NCI-H2171 treated with DMSO at 0.1 percent for 48 hours (cell line): ENCODE measurements at places on chromosomes 2 and 18.
A peak's percentile ranks its signal among the peaks of the same experiment; 100 is the strongest.

GRCh38 chr2:3598912-3599854 lies 4.3 kb downstream of the COLEC11 start:
- no peak for DNase-seq

GRCh38 chr2:206989311-206989710 lies 50.0 kb downstream of the CPO start:
- DNase-seq, result peak; percentile 35

DNA sequence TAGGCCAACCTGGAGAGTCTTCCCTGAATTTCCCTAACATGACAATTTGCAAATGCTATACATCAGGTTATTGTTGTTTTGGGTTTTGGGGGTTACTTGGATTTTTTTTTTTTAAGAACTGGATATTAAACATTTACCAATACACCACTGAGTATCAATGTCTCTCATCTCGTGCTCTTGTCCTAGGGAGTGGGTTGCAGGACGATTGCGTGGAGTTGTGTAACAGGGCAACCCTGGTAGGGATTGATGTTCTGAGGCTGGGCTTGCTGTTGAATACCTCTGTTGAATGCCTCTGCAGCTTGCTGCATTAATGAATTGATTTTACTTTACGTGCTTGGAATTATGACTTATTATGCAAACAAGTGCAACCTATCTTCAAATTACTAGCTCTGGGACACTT lies 18.8 kb upstream of the FOSL2 start:
- DNase-seq, result no peak

DNA sequence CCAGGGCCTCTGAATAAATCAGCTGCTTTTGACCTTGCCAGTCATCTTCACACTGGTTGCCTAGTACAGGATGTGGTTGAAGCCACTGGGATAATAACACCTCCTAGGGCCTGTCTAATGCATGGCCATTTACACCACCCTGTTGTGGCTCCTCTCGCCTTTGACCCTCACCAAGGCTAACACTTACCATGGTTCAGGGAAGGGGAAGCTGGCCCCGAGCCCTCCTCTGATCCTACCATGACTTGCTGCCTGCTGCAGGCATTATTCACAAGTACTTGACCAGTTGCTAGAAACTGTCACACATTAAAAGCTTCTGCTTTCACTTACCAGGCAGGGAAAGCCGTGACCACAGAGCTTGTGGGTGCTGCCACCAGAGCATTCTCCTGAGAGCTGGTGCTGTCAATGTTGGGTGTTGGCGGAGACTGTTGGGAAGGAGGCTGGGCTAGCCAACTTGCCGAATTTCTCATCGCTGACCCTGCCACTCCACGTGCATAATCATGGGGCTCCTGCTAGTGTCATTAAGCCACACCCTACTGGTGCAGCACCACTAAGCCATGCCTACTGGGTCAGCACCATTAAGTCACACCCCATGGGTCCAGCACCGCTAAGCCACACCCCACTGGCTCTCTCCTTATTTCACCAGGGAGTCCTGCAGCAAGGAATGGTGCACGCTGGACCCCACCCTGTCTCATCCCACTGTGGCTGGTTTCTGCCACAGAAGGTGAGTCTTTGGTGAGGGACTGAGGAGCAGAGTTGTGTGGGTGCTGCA lies 47.0 kb upstream of the TTC39C start:
- no peak for DNase-seq

DNA sequence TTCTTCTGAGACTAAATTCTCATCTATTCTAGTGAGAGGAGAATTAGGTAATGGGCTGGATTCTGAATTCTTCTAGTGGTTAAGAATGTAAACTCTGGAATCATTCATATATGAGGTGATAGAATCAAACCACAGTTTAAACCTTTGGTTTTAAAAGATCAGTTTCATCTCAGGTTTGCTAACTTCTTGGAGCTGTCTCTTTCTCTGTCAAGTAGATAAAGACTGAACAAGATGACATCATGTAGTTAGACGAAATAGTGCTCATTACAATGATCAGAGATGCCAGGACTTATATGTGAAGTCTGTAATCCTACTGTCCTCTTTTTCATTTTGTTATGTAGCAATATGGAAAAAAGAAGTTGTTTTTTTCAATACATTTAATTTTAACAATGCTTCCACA lies 4.9 kb downstream of the CEBPZOS start:
- DNase-seq, result no peak

DNA sequence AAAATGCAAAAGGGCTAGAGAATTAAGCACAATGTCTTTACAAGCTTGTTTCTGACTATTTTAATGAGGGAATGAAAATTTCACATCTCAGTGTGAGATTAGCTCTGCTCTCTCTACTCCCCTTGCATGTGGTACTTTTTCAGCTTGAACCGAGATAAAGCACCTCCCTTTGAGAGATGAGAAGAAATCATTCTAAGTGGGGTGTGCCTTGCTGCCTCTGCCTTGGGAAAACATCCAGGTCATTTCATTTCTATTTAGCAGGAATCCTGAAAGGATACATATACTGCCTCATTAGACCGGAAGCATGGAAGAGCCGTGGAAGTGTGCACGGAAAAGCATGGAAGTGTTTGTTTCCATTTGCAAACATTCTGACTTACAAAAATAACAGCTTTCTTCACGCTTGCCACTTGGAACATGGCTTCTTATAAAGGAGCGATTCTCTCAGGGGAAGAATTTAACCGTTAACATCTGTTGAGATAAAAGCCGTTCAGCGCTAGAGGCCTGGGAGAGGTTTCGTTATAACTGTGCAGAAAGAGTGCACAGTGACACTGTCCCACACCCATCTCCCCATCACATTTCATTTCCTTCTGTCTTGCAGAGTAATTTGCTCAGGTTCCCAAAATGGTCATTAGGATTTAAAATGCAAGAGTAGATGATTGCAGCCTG lies 16.7 kb downstream of the NOSTRIN start:
- peak; percentile 55 for DNase-seq

- DNase-seq, result no peak
Measured at GRCh38 chr2:18531194-18531593, 29.3 kb downstream of the RDH14 start.

- DNase-seq, result no peak
Measured at GRCh38 chr18:10032331-10033015, 118.7 kb downstream of the VAPA start.

DNA sequence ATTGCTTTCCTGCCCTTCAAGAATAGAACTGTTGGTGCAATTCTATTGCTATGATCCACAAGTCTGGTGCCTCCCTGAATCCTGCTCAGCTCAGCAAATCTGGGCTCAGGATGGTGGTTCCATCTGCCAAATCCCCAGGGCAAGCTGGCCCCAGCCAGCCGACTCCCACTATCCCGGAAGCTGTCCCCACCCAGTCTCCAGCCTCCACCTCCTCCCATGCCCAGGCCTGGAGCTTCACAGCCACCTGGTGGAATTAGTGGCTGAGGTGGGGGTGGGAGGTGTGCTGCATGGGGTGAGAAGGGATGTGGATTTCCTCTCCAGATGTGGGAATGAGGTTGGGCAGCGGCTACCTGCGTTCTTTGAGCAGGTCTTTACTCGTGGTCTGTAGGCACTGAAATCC lies 119.3 kb upstream of the SMAD2 start:
- DNase-seq, result no peak

DNA sequence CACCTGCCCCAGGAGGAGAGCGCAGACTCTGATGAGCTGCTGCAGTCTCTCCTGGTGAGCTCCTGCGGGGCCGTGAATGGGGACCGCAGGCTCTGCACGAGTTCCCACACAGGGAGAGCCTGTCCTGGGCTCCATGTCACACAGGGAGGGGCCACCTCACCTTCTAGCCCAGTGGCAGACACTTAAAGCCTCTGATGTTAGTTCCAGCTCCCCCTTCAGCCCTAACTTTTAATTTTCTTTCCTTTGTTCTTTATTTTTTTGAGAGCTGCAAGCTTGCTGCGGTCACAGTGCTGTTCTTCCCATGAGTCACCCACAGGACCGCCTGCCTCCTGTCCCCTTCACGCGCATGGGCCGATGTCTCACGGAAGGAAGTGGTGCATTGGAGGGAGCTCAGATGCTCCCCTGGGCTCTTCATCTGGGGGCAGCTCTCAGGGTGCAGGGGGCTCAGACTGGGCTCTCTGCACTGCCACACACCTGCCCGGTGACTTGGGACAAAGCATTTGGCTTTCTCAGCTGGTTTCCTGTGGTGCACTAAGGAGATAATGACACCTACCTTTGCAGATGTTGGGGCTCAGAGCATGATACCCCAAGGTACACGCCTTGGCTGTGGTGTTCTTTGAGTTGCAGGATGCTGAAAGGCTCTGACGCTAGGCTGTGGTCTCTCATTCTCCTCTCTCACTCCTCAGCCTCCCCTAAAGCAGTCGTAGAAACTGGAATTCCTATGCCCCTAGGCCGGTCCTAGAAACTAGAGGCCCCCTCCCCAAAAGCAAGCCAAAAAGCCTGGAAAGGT lies 37.2 kb upstream of the PXDN start:
- DNase-seq, result no peak

DNA sequence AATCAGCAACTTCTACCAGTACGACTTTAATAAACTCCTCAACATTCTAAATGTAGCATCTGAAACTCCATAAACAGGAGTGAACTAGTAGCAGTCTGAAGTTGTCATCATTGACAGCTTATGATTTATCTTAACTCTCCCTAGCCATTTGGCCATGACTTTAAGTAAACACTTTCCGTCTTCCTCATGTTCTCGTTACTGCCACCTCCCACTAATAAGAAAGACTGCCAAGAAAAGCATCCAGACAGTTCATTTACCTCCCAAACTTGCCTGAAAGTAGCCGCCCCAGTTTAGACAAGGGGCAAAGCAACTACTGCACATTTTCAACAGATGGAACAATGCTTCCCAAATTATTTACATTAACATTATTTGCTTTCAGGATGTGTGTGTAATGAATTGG lies 287.5 kb downstream of the OSR1 start:
- no peak for DNase-seq

DNA sequence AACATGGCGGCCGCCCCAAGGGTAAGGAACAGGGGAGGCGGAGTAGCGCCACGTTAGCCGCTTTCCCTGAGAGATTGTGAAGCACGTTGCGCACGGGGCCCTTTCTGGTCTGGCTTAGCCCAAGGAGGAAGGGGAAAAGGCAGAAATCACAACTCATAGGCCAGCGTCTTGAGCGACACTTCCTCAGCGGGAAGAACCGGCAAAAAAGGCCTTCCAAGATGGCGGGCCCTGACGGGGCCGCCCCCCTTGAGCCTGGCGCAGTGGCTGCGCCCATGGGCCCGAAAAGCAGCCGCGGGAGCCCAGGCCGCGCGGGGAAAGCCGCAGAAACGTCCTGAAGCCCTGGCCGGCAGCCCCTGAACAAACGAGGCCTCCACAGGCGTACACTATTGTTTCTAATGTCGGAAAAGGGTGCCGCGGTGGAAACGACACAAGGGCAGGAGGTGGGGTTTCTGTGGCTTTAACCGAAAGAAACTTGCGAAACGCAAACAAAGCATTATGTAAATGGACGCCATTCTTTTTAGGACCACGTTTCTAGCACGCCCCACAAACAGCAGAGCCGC lies 919 bp upstream of the PCBP1 start:
- peak; percentile 80 for DNase-seq

GRCh38 chr2:42569883-42570282 lies 1.5 kb downstream of the MTA3 start:
- no peak for DNase-seq
